ENCODE measurements at places on chromosomes 1 and 21.

- H3K27ac ChIP-seq: no peak overlapping the region
- H3K4me3 ChIP-seq: no peak overlapping the region
- H3K36me3 ChIP-seq: no peaks in the 10 kb centered on the region
Observed at GRCh38 chr1:235930543-235930942, 63.8 kb upstream of the LYST start.

- peaks cover 6% of the 10 kb centered on the region for H3K4me1 ChIP-seq
- no peaks in the 10 kb centered on the region for H3K36me3 ChIP-seq
- no peak for DNase-seq
- no peak overlapping the region for H3K27ac ChIP-seq
- H3K4me3 ChIP-seq: no peak overlapping the region
Observed at GRCh38 chr1:240691909-240692705, 80.2 kb upstream of the GREM2 start.

GRCh38 chr1:150269451-150269850 lies 635 bp upstream of the APH1A start:
- H3K27ac ChIP-seq: peak overlapping the region; percentile 99
- peaks cover 26% of the 10 kb centered on the region for H3K4me1 ChIP-seq
- peaks cover 2% of the 10 kb centered on the region for H3K27me3 ChIP-seq
- peaks cover 25% of the 10 kb centered on the region for H3K36me3 ChIP-seq

DNA sequence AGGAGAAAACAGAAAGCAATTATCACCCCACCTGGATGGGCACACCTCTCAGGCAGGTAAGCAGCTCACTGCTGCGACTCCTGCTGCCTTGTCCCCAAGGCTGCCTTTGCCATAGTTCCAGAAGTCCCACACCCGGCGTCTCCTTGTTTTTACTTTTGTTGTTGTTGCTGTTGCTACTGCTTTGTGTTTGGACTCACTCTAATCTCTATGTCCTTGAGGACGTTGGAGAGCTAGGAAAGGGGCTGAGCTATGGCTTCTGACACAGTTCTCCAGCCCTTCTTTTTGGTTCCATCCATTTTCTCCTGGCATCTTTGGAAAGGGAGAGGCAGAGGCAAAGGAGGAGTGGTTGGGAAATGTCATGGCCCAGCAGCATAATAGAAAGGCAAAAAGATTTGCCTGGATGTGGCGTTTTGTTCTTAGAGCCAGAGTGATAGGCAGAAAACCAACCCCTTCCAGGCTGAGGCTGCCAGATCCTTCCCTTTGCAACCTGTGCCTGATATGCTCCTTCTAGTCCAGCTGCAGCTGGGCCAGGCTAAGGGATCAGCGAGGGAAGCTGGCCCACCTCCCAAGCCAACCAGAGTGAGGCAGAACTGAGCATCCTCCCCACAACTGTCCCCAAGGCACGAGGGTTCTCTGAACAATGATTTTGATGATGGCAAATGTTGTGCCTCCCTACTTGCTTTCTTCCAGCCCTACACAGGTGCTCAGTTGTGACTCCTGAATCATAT lies 270.7 kb downstream of the ASTN1 start:
- DNase-seq: no peak
- H3K4me1 ChIP-seq: peaks cover 4% of the 10 kb centered on the region
- no peak overlapping the region for H3K4me3 ChIP-seq
- H3K27me3 ChIP-seq: no peaks in the 10 kb centered on the region
- H3K36me3 ChIP-seq: no peaks in the 10 kb centered on the region

DNA sequence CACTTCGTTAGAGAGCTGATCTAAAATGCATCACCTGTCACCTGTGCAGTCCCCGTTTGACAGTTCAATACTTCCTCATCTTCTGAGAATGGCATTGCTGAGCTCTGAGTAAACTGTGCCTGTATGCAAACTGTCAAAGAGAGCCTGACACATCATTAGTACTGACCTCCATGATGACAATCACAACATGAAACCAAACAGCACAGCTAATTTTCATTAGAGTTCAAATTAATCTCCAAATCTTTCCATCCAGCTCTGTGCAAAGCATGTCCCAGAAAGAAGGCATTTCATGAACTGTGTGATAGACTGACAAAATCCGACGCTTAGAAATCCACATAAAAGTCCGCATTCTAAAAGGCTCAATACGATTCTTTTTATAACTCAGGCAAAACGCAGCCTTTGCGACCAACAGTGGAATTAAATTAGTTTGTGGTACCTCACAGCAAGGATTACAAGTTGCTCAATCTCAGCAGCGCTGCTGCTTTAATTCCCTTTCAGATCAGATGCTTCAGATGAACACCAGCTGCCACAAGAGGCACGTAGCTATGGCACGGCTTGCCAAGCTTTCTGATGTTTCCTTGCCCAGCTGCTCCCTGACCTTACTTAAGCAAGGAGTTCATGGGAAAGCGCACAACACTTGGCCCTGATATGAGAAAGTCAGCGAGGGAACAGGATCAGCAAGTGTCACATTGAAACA lies 765.5 kb upstream of the PRMT6 start:
- no peaks in the 10 kb centered on the region for H3K4me1 ChIP-seq
- no peaks in the 10 kb centered on the region for H3K27me3 ChIP-seq
- H3K27ac ChIP-seq: no peak overlapping the region
- H3K4me3 ChIP-seq: no peak overlapping the region

DNA sequence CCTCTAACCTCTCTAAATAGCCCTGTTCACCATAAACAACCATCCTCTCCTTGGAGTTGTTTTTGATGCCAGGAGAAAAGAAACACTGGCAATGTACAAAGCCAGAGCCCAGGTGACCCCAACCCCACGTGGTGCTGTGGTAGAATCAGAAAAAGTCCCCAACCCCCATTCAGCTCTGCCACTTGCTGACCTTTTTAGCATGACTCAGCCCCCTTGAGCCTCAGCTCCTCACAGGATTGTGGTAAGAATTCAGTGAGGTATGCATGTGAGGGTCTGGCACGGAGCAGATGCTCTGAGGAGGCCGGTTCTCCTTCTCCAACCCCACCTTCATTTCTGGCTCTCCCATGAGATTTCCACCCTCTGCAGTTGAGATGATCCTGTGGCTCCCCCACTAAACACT lies 11.1 kb upstream of the CHI3L1 start:
- no peak for DNase-seq
- H3K36me3 ChIP-seq: no peaks in the 10 kb centered on the region
- no peak overlapping the region for H3K27ac ChIP-seq
- H3K4me1 ChIP-seq: no peaks in the 10 kb centered on the region
- peaks cover 12% of the 10 kb centered on the region for H3K27me3 ChIP-seq

DNA sequence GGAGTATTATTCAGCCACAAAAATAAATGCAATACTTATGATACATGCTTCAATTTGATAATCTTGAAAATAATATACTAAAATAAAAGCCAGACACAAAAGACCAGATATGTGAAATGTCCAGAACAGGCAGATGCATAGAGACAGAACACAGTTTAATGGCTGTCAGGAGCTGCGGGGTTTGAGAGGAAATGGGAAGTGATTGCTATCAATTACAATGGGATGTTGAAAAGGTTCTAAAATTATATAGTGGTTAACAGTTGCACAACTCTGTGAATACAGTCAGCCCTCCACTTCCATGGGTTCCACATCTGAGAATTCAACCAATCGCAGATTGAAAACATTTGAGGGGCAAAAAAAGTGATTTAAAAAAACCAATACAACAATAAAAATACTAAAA lies 54.0 kb downstream of the LTN1 start:
- H3K27ac ChIP-seq: no peak overlapping the region
- H3K27me3 ChIP-seq: no peaks in the 10 kb centered on the region
- DNase-seq: no peak
- peaks cover 20% of the 10 kb centered on the region for H3K36me3 ChIP-seq
- peaks cover 4% of the 10 kb centered on the region for H3K4me1 ChIP-seq

GRCh38 chr1:168725831-168726230 lies 3.2 kb downstream of the DPT start:
- DNase-seq: no peak
- no peak overlapping the region for H3K27ac ChIP-seq

DNA sequence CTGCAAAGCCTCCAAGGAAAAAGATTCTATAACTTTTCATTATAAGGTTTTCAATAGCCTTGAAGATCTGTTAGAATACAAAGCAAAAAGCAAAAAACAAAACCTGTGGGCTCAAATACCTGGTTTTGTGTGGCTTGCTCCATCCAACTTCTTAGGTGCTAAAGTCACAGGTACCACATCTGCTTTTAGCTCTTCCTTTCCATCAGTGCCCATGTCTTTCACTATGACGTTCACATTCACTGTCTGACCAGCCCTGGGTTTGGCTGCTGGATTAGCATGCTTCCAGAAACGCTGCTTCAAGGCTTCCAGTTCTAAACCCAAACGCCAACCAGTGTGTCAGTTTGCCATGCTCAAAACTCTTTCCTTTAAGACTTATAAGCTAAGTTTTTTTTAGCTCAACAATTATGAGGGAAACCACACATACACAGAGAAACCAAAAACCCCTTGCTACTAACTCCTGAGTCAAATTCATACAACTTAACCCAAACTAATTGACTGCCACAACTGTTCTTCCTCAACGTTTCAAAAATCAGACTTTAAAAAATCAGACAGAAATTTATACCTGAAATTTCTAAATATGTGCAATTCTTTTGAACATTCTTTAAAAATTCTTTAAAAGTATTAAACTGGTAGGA lies 16.0 kb downstream of the CLSPN start:
- H3K27ac ChIP-seq: no peak overlapping the region
- H3K27me3 ChIP-seq: no peaks in the 10 kb centered on the region
- H3K4me3 ChIP-seq: no peak overlapping the region
- H3K4me1 ChIP-seq: peaks cover 4% of the 10 kb centered on the region

DNA sequence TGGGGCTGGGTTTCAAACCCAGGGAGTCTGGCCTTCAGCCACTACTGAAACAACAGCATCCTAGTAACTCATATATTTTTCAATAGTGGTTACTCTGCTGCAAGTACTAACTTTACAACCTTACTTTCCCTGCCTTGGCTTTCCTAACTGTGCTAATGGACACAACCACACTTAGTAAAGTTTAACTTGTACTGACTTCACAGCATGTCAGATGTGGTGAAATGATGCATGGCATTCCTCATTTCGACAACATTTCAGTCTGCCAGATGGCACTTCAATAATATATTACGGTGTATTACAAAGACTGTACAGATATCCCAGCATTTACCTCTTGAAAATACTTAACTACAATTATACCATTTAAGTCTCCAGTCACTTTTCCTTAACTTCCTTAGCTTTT lies 27.8 kb downstream of the LRRC7 start:
- no peak overlapping the region for H3K27ac ChIP-seq
- H3K36me3 ChIP-seq: no peaks in the 10 kb centered on the region
- H3K4me1 ChIP-seq: no peaks in the 10 kb centered on the region
- H3K4me3 ChIP-seq: no peak overlapping the region
- no peaks in the 10 kb centered on the region for H3K27me3 ChIP-seq

DNA sequence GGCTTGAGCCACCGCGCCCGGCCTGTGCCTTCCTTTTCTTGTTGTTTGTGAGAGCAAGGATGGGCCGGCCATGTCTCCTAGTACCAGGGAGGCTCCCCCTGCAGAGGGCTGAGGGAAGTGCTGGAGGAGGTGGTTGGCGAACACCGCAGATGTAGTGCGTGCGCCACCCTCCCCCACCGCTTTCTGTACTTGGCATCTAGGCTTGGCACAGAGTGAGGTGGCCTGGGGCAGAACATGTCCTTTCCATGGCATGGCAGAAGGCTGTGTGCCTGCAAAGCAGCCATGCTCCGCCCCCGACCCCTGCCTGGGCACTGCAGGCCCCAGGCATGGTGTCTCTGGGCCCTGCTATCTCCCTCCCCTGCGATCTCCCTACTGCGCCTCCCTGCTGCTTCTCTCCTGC lies 30.7 kb downstream of the ALPL start:
- H3K27me3 ChIP-seq: peaks cover 23% of the 10 kb centered on the region
- no peaks in the 10 kb centered on the region for H3K4me1 ChIP-seq
- no peak overlapping the region for H3K4me3 ChIP-seq
- no peaks in the 10 kb centered on the region for H3K36me3 ChIP-seq

DNA sequence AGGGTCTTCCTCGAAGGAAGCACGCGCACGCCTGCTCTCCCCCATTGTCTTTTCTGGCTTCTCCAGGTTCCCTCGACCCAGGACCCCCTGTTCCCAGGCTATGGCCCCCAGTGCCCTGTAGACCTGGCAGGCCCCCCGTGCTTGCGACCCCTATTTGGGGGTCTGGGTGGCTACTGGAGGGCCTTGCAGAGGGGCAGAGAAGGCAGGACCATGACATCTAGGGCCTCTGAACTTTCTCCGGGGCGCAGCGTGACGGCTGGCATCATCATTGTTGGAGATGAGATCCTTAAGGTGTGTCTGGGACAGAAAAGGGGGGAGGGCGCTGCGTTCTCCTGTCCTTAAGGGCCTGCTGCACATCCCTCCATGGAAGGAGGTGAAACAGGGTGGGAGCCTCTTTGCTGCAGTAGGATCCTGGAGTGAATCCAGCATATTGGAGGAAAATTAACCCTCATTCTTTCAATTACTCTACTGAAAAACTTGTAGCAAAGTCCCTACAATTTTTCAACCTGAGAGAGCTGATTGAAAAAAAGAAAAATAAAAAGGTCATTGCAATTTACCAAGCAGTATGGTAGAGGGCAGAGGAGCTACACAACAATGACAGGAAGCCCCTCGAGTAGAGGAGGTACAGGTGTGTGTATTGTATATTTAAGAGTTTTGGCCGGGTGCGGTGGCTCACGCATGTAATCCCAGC lies 777 bp downstream of the FLAD1 start:
- peaks cover 13% of the 10 kb centered on the region for H3K36me3 ChIP-seq
- H3K27ac ChIP-seq: no peak overlapping the region
- H3K4me3 ChIP-seq: no peak overlapping the region
- DNase-seq: no peak
- H3K4me1 ChIP-seq: peaks cover 13% of the 10 kb centered on the region
